A172 (cell line): ENCODE measurements at places on chromosomes 7 and 10.

DNA sequence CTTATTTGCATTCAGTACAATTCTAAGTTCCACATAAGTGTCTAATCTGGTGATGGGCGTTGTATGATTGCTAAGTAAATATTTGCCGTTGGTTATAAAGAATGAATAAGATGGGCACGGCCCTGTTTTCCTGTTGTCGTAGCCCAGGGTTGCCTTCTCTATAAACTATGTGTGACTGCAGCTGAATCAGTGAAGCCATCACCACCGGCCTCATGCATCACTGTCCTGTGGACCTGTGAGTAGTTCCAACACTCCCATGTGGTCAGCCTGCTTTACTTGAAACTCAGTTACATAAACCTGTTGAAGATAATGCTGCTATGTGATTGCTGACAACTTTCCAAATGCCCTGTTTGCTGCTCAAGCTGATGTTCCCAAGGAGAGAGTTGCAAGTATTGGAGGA lies 21.6 kb upstream of the KLF6 start:
- peak; percentile 86 for DNase-seq

DNA sequence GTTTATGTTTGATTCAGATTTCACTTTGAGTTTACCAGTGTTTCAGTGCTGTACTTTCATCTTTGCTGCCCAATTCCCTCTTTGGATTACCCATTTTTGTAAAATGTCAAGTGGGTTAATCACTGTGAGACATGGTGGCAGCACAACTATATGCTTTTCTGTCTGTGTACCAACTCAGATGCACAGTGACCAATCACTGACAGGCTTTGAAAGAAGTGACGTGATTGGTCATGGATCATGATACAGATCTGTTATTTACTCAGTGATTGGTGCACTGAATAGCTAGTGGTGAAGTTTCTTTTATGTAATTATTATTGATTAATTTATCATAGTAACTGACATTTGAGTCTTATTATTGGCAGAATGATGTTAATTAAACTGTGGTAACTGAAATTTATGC lies 126.9 kb downstream of the SDK1 start:
- peak; percentile 23 for DNase-seq

DNA sequence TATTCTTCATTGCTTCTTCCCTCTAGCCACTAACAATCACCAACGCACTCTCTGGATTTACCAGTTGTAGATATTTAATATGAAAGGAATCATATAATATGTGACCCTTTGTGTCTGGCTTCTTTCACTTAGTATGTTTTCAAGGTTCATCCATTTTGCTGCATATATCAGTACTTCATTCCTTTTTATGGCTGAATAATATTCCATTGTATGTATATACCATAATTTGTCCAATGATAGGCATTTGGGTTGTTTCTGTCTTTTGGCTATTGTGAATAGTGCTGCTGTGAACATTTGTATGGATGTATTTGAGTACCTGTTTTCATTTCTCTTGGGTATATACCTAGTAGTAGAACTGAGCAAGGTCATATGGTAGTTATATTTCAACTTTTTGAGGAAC lies 7.3 kb downstream of the AKAP9 start:
- DNase-seq: no peak

- DNase-seq: peak; percentile 67
Observed at GRCh38 chr7:96084881-96085553, 236.9 kb downstream of the SLC25A13 start.

DNA sequence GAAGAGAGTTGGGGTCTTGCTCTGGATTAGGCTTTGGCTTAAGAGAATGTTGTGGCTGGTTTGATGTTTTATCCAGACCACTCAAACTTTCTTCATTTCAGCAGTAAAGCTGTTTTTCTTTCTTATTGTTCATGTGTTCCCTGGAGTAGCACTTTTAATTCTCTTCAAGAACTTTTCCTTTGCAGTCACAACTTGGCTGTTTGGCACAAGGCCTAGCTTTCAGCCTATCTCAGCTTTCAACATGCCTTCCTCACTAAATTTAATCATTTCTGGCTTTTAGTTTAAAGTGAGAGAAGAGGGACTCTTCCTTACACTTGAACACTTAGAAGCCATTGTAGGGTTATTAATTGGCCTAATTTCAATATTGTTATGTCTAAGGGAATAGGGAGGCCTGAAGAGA lies 18.1 kb downstream of the CCDC126 start:
- no peak for DNase-seq

DNA sequence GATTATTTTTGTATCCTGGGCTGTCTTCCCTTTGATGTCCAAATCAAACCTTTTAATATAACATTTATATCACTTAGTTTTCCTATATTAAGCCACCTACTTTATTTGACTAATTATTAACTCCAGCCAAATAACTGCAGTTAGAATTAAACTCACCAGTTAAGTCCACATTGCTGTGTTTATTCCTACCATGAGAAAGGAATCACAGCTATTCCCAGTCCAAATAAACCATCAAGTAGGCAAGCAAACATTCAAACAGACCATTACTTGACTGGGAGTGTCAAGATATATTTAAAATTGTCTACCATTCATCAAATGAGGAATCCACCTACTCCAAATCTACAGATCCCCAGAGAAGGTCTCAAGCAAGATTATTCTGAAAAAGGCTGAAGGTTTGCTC lies 22.4 kb downstream of the PDE1C start:
- no peak for DNase-seq
